ENCODE measurements at places on chromosomes 16 and 17. TPM values are rescaled to one million over a fixed set of nuclear protein-coding genes. Genes with fewer than 3 reads are reported as not detected.

The MYOCD gene
- 35.7 TPM for total RNA-seq

The FOXN1 gene
- total RNA-seq, result not detected

GRCh38 chr16:89704281-89704680 lies 2.8 kb upstream of the SPATA2L start:
- DNase-seq, result no peak

GRCh38 chr16:86716649-86717048 lies 138.3 kb downstream of the FOXL1 start:
- no peak for DNase-seq

DNA sequence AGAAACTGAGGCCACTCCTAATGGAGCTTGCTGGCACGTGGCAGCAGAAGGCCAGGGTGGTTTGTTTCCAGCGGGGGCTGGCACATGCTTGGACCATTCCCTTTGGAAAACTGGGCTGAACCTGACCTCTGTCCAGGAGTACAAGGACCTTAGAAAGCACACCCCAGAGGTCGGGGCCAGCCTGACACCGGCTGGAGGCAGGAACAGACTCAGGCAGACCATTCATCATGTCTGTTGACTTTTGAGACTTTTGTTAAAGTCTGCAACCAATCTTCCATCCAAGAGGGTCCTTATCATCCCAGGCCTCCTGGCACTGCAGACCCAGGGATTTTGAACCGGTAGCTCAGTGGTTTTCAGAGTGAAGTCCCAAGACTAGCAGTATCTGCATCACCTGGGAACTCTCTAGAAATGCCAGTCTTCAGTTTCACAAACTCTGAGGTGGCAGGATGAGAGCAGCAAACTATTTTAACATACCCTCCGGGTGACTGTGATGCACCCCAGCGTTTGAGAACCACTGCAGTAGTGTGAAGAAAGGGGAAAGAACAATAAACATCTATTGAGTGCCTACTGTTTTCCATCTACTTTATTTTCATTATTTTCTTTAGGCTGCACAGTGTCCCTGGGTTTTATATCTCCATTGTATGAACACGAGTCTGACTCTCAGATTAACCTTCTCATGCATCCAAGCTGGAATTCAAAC lies 145.3 kb upstream of the PLCG2 start:
- DNase-seq, result no peak

The DYNLL2 gene
- 80.5 TPM for total RNA-seq

DNA sequence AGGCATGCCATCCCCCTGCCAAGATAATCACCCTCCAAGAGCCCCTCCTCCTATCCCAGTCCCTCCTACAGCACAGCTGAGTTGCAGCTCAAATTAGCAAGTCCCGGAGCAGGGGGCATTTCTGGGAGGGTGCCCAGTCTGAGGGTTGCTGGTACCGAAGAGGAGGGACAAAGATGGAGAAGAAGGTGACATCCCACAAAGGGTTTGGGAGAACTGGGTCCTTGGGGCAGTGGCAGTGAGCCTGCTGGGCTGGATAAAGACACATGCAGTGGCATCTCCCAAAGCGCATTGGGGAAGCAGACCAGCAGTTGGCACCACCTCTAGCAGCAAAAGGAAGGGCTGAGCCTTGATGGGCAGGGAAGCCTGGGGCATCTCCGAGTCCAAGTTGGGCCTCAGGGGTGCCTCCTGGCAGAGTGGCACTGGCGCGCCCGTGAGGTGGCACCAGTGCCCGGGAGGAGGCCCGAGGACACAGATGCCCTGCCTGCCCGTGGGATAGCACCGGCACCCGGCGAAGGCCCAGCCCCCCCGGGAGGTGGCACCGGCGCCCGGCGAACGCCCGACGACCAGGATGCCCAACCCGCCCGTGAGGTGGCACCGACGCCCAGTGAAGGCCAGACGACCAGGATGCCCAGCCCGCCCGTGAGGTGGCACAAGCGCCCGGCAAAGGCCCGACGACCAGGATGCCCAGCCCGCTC lies 622 bp downstream of the TOM1L2 start:
- peak; percentile 53 for DNase-seq
